CD4-positive, CD25-positive, alpha-beta regulatory T cell (primary cell): ENCODE measurements at places on chromosomes 13 and 19. TPM values are rescaled to one million over a fixed set of nuclear protein-coding genes. Genes with fewer than 3 reads are reported as not detected.

- H3K4me1 ChIP-seq = no peaks in the 10 kb centered on the region
- H3K4me3 ChIP-seq = no peak overlapping the region
- DNase-seq = no peak
- H3K27ac ChIP-seq = no peak overlapping the region
- H3K27me3 ChIP-seq = peaks cover 2% of the 10 kb centered on the region
Measured at GRCh38 chr19:29576761-29577648, 29.1 kb upstream of the POP4 start.

- H3K27me3 ChIP-seq = peaks cover 4% of the 10 kb centered on the region
- H3K36me3 ChIP-seq = peaks cover 11% of the 10 kb centered on the region
- no peak within 1 kb of the TSS for H3K27ac ChIP-seq
- H3K4me3 ChIP-seq = peak within 1 kb of the TSS; percentile 55
Measured at GRCh38 chr19:38388349-38389100, at the start of gene SPRED3. Gene SPRED3 (plus strand): TSS chr19:38388697. CDS start chr19:38390303, 1,606 bp downstream.

ZNF607 gene
- total RNA-seq = 5.5 TPM

- peaks cover 2% of the 10 kb centered on the region for H3K27me3 ChIP-seq
- no peak overlapping the region for H3K27ac ChIP-seq
- no peaks in the 10 kb centered on the region for H3K4me1 ChIP-seq
Measured at GRCh38 chr13:78786459-78786858, 127.5 kb upstream of the OBI1 start.

RYR1 gene
- total RNA-seq = 4.9 TPM

HSD17B14 gene
- 0.49 TPM for total RNA-seq

GRCh38 chr13:75250526-75251178 lies 231.3 kb downstream of the TBC1D4 start:
- no peak overlapping the region for H3K4me3 ChIP-seq
- no peaks in the 10 kb centered on the region for H3K27me3 ChIP-seq
- H3K4me1 ChIP-seq = no peaks in the 10 kb centered on the region
- no peaks in the 10 kb centered on the region for H3K36me3 ChIP-seq
- no peak for DNase-seq

ZNF14 gene
- total RNA-seq = 19.8 TPM

APOC1 gene
- total RNA-seq = not detected

DNA sequence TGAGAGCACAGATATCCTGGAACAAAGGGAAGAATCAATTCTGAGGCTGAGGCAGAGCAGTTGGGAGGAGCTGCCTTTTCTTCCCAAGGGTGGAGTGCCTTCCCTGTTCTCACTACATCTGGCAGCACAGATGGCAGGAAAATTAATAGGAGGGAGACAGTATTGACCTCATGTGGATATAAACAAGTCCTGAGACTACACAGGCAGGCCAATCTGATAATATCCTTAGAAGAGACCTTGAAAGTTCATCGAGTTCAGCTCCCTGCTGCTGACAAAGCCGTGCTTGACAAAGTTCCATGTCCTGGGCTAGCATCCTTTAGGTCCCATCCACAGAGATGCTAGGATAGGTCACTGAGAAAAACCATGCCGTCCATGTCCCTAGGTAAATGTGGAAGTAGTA lies 1451.5 kb downstream of the EFNB2 start:
- H3K36me3 ChIP-seq = no peaks in the 10 kb centered on the region
- H3K4me1 ChIP-seq = no peaks in the 10 kb centered on the region
- no peak overlapping the region for H3K4me3 ChIP-seq

ANGPTL8 gene
- total RNA-seq = not detected

- H3K27ac ChIP-seq = no peak overlapping the region
- H3K4me1 ChIP-seq = peaks cover 5% of the 10 kb centered on the region
- peak; percentile 81 for DNase-seq
- no peaks in the 10 kb centered on the region for H3K27me3 ChIP-seq
Measured at GRCh38 chr19:6048793-6049405, 61.4 kb downstream of the RFX2 start.

DNA sequence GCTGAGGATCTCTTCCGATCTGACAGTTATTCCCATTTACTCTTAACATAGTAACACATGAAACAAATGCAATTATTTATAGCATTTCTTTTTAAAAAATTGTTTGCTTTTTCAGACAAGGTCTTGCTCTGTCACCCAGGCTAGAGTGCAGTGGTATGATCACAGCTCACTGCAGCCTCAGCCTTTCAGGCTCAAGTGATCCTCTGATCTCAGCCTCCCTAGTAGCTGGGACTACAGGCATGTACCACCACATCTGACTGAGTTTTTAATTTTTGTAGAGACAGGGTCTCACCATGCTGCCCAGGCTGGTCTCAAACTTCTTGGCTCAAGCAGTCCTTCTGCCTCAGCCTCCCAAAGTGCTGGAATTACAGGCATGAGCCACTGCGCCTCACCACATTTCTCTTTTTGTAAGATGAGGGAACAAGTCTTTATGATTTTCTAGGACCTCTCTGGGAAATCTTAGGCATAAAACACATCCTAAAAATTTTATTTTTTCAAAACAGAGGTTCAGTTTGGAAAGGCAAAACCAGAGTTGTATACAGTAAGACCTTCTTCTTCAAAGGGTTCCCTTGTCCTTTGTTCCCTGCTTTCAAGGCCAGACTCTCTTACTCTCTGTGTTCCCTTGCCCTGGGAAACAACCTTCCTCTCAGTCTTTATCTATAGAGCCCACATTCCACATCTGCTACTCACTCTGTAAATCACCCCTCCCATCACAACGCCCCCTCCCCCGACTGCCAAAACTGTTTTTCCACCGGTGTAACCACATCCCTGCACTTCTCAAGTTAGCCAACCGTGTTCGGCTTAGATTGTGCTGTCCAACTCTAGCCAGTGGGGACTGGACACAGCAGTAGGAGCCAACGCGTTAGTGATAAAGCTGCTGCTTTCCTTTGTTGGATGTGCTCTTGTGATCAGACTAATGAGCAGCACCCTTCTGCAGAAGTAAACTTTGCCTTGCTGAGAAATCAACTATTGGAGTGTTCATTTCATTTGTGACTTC lies 56.2 kb downstream of the DHRS12 start:
- H3K36me3 ChIP-seq = peaks cover 38% of the 10 kb centered on the region
- H3K27me3 ChIP-seq = no peaks in the 10 kb centered on the region
- no peak for DNase-seq
- H3K4me1 ChIP-seq = no peaks in the 10 kb centered on the region
- no peak overlapping the region for H3K27ac ChIP-seq

SULT2A1 gene
- not detected for total RNA-seq

KCNN4 gene
- 56.1 TPM for total RNA-seq

ZNF571 gene
- total RNA-seq = 16.8 TPM

- H3K4me1 ChIP-seq = peaks cover 33% of the 10 kb centered on the region
- peak overlapping the region; percentile 86 for H3K27ac ChIP-seq
- no peaks in the 10 kb centered on the region for H3K27me3 ChIP-seq
- no peak for DNase-seq
- peaks cover 27% of the 10 kb centered on the region for H3K36me3 ChIP-seq
- peak overlapping the region; percentile 97 for H3K4me3 ChIP-seq
Measured at GRCh38 chr19:48617146-48617937, 1.6 kb downstream of the RPL18 start.

- DNase-seq = no peak
- no peak overlapping the region for H3K27ac ChIP-seq
- no peaks in the 10 kb centered on the region for H3K27me3 ChIP-seq
- no peak overlapping the region for H3K4me3 ChIP-seq
- peaks cover 3% of the 10 kb centered on the region for H3K36me3 ChIP-seq
Measured at GRCh38 chr13:31322702-31323405, 123.1 kb downstream of the B3GLCT start.

- peaks cover 28% of the 10 kb centered on the region for H3K36me3 ChIP-seq
- H3K4me1 ChIP-seq = no peaks in the 10 kb centered on the region
- H3K27ac ChIP-seq = no peak overlapping the region
- H3K4me3 ChIP-seq = no peak overlapping the region
- no peak for DNase-seq
Measured at GRCh38 chr19:47694466-47695273, 18.6 kb upstream of the EHD2 start.

DNA sequence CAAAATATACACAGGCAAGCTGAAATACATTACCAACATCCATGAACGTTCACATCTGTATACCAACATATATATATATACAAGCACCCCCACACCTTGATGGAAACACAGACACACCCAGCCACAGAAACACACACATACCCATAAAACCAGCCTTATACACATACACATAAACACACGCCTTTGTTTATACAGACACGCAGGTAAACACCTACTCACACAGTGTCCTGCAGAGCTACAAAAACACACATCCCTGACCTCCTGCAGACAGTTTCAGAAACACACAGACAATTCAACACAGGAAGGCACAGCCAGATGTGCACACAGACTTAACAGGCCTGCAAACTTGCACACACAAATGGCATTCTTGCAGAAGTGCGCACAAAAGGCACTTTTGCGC lies 21.3 kb upstream of the IRGC start:
- peaks cover 2% of the 10 kb centered on the region for H3K4me1 ChIP-seq
- no peak overlapping the region for H3K27ac ChIP-seq
- H3K27me3 ChIP-seq = peaks cover 3% of the 10 kb centered on the region
- DNase-seq = no peak
- H3K36me3 ChIP-seq = no peaks in the 10 kb centered on the region

LILRB4 gene
- total RNA-seq = not detected

DNA sequence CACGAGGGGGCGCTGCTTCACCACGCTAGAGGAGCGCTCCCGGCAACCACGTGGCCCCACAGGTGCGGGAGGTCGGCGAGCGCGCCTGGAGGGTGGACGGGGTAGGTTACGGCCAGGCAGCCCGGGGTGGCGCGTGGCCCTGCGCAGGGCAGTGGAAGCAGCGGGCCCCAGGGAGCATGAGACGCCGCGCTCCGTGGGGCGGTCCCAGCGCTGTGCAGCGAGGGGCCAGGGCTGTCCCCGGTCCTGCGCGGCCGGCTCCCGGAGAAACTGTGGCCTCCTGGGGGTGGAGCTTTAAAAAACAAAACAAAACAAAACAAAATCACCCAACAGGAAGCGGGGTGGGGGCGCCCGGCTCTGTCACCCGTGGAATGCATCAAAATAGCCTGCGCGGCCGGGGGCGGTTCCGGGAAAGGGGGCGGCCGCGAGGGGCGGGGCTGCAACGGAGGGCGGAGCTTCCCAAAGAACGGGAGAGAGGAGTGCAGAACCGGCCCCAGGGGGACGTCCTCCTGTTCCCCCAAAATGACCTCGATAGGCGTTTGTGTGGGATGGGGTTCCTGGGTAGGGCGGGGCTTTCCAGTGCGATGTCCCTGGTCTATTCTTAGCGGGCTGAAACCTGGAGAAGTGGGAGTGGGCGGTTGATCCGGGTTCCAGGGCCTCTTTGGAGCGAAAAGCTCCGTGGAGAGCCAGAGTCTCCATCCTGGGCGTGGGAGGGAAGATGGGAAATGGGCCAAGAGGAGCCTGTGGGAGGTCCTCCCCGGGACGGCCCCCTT lies 27.3 kb downstream of the NUMBL start:
- peak overlapping the region; percentile 74 for H3K27ac ChIP-seq
- DNase-seq = peak; percentile 90
- no peaks in the 10 kb centered on the region for H3K36me3 ChIP-seq
- no peak overlapping the region for H3K4me3 ChIP-seq

KLK11 gene
- total RNA-seq = not detected

RGL3 gene
- not detected for total RNA-seq

DNA sequence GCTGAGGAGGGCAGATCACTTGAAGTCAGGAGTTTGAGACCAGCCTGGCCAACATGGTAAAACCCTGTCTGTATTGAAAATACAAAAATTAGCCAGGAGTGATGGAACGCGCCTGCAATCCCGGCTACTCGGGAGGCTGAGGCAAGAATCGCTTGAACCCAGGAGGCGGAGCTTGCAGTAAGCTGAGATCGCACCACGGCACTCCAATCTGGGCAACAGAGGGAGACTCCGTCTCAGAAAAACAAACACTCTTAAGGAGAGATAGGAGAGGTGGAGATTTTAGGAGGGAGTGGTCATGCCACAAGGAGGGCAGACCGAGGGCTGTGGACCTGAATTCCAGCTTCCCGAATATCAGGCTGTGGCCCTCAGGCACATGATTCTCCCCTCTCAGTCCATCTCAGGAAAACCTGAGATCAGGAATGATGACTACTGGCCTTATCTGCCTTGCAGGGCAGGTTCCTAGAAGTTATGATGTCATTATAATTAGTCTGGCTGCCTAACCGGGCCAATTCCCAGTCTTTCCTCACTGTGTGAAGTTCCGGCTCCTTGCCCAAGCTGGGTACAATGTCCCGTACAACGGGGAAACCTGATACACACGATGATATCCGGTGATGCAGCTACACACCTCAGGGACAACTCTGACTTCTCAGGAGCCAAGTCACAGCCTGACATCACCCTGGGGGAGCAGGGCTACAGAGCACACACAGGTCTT lies 2.5 kb downstream of the SLC35E1 start:
- peaks cover 9% of the 10 kb centered on the region for H3K36me3 ChIP-seq
- peak overlapping the region; percentile 26 for H3K4me3 ChIP-seq
- no peak for DNase-seq
